NCI-H2081 (cell line): ENCODE measurements at places on chromosomes 13 and 19.

DNA sequence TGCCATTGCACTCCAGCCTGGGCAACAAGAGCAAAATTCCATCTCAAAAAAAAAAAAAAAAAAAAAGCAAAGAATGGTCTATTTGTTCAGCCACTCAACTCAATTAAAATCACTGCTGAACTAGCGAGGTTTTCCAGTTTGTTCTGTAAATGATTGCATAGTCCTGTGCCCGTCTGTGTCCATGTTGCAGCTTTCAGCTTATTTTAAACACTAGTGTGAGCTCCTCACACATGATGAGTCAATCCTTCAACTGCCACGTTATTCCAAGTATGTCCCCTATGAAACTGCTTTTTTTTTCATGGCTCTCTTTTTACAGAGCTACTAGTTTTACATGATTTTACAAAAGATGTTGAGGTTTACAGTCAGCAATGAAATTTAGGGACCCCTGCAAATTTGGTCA is 12.2 kb downstream of the SUGP2 start:
- DNase-seq = no peak

DNA sequence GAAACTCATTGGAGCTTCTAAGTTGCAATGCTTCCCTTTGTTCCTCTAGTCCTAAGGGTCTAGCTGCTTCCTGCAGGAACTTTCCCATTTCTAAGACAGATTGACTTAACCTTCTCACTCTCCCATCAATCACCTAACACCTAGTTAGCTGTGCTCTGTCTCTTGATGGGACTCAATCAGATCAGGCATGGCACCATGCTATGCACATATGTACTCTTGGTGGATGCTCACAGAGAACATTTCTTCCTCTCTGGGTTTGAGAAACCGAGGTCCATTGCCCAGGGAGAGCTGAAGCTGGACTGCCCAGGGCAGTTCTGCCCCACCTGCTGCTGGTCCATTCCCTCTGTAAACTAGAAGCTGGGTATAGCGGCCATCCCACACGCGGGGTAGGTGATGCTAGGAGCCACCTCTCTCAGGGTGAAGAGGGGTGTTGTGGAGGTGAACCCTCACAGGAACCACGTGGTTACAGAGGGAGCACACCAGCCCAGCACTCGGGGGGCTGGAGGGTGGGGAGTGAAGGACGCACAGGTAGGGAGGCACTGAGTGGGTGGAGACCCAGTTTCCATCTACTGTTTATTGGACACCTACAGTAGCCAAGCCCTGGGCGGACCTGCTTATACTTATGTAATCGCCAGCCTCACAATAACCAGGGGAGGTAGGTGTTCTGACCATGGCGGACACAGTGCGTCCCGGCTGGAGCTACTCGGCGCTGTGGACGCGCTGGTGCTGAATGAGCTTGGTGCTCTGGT is 3.1 kb upstream of the UBE2M start:
- DNase-seq = no peak

DNA sequence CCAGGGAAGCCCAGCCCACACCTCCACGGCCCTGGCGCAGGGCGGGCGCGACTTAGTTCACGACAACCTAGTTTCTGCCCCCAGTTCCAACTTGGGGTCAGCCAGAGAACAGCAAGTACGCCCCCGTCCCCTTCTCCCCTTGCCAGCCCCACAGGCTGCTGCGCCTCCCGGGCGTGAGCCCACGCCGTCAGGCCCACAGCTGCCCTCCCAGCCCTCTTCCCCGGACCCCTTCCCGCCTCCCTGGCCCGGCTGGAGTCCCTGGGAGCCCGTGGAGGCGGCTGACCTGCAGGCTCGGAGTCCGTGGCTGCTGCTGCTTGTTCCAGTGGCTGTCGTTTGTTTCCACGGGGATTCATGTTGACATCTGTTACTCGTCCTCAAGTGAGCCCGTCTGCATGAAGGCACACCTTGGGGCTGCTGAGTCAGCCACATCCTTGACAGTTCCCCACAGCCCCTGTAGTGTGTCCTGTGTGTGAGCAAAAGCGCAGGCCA is 86.0 kb downstream of the ATP11A start:
- no peak for DNase-seq

- no peak for DNase-seq
These were observed 56.4 kb upstream of the STARD13 start for GRCh38 chr13:33341861-33342452.

DNA sequence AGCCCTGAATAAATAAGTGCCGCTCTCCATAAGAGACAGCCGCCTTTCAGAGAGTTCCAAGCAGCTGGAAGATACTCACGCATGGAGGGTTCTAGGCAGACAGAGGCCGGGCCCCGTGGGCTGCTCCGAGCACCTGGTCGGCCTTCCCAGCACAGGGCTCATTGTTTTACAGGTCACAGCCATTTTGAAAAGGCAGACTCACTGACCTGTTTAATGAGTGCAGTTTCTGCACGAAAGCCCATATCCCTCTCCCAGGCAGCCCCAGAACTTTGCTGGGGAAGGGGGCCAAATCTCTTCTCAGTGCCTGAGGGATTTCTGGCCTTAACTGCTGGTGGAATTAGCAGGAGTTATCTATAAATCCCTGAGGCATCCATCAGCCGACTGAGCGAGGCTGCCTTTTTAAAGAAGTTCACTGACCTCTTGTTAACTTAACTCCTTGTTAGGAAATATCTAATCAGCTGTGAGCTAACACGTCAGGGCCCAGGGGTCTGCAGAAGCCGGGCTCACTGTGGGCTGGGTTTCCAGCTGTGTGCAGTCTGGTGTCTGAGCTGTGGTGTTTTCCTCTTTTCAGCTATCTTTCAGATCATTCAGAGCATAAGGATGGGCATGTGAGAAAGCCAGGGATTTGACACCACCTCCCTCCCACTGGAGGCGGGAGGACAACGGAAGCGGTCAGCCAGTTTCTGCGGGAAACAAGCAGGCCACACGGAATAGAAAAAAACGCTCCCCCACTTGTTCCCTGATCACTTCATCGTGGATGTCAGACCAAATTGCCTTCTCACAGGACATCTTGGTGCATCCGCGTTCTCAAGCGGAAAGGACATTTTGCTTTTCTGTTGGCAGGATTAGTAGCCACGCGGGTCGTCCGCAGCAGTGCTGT is 23.3 kb downstream of the SERP2 start:
- DNase-seq = no peak

DNA sequence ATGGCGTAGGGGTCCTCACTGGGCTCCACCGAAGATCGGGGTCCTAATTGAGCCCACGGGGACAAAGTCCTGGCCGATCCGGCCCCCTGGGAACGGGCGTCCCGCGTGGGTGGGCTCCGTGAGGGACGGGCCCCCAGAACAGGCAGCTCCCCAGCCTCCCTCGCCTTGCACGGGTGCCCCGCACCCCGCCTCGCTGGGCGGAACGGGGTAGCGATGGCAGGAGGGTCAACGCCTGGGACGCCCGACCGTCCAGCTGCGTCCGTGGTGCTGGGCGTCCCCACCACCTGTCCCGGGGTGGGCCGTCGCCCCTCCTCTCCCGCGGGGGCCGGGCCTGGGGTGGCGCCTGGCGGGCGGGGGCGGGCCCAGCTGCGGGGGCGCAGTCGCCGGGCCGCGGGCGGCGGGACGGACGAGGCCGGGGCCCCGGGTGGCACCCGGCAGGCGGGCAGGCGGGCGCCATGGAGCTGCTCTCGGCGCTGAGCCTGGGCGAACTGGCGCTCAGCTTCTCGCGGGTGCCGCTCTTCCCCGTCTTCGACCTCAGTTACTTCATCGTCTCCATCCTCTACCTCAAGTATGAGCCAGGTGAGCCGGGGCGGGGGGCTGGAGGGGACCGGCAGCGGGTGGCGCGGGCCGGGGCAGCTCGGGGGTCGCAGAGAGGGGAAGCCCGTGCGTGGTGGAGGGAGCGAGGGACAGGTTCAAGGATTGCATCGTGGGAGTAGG is at the start of gene TMEM38A:
Gene TMEM38A (plus strand): TSS at position 377 of the 717 bp plus-strand sequence. CDS start 79 bp downstream, at position 456.
- DNase-seq = peak; percentile 52

DNA sequence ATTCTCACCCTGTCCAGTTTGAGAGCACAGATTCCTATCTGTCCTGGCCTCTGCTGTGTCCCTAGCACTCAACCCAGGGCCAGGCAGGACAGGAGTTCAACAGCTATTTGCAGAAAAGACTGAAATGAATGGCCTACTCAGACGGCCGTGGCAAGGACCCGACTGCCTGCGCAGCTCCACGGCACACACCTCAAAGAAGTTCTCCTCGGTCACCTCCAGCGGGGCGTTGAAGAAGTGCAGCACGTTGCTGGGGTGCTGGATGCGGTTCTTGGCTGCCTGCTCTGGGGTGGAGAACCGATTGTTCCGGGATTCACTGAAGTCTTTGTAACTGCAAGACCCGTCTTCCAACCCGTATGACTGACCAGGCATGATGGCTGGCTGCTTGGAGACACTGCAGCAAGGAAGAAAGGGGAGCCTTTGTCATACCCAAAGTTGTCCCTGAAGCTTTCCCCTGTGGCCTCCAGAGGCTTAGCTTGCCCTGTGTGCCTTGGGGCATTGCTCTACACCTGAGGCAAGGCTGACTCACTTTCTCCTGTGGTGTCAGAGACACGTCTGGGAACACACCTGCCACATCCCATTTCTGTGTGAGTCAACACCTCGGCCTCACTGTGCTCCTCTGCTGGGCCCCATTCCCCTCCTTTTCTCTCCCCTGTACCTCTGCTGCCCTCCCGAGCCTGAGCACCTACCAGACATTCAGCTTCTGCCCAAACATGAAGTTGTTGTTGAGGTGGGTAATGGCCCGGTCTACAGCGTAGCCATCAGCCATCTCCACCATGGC is 6.8 kb upstream of the ECH1 start:
- no peak for DNase-seq

DNA sequence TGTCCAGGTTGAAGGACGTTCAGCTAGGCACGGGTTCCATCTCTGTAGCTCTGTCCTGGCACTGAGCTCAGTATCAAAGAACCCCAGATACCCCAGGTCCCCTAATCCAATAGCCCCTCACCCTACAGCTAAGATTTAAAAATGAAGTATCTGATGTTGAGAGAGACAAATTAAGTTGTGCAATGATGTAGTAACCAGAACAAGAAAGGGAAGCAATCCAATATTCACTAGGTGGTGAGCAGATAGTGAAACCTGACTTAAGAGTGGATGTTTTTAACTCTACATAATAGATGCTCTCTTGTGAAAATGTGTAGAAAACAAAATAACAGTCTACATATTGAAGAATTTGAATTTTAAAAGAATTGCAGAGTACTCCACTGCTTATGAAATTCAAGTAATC is 1.8 kb downstream of the ACOD1 start:
- no peak for DNase-seq

DNA sequence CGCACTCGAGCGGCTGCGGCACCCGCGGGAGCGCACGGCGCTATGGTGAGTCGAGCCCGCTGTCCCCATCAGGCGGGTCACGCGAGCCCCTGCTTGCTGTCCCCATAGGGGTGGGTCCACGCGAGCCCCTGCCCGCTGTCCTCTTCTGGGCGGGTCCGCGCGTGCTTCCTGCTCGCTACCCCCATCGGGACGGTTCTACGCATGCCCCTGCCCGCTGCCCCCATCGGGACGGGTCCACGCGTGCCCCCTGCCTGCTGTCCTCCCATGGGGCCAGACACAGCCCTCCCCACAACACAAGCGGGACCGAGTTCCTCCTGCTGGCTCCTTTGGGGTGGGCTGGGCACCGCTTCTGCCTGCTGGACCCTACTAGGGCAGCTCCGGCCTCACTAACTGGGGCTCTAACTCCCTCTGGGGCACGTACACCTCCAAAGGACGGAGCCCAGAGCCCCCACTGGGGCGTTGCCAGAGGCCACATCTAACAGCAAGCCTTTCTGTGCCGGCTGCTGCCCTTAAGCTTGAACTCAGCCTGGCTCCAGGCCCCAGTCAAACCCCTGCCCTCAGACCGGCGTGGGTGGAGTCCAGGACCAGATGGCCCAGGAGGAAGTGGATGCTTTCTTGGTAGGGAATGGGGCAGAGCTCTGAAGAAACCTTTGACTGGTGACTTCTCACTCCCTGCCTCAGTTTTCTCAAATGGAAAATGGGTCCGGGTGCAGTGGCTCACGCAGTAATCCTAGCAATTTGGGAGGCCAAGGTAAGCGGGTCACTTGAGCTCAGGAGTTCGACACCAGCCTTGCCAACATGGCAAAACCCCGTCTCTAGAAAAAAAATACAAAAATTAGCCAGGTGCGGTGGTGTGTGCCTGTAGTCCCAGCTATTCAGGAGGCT is 722 bp downstream of the COLGALT1 start:
- DNase-seq = peak; percentile 46

DNA sequence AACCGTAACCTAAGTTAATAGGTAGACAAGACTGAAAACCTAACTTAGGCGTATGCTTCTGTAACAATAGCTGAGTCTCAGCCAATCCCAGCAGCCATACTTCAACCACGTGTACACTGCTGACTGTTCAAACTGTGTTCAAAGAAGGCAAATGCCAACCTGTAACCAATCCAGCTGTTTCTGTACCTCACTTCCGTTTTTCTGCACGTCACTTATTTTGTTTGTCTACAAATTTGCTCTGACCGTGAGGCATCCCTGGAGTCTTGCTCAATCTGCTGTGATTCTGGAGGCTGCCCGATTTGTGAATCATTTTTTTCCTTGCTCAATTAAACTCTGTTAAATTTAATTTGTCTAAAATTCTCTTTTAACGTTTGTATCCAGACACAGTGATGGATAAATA is 59.2 kb downstream of the EDNRB start:
- no peak for DNase-seq

GRCh38 chr13:114142640-114143490 is 10.4 kb upstream of the RASA3 start:
- peak; percentile 54 for DNase-seq

DNA sequence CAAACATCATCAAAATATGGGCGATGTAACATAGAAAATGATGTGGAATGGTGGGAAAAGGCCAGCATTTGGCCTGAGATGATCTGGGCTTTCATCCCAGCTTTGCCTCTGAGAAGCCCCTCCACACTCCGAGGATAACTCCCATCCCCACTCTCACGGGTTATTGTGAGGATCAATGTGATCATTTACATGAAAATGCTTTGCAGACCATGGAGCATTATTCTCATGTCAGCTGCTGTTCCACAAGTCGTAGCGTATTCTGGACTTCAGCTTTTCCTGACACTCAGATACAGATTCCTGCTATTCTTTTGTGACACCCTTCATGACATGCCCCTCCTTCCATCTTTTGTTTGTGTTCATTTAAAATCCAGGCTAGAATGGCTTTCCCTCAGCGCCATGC is 86.5 kb downstream of the NUFIP1 start:
- DNase-seq = no peak
